GM12878 (cell line): ENCODE measurements at places on chromosomes 5 and 9. TPM values are rescaled to one million over a fixed set of nuclear protein-coding genes. Genes with fewer than 3 reads are reported as not detected.

OMD gene
- not detected in 2 replicates for total RNA-seq

IFNA7 gene
- not detected in 2 replicates for total RNA-seq

PAEP gene
- not detected in 2 replicates for total RNA-seq

NME5 gene
- not detected in 2 replicates for total RNA-seq

DAB2IP gene
- 0.19 and 0.38 TPM in 2 replicates for total RNA-seq

PCDHB11 gene
- not detected in 2 replicates for total RNA-seq

FOXD4L3 gene
- total RNA-seq: 0.11 TPM in 1 of 2 replicates, not detected in the other

SGCD gene
- not detected in 2 replicates for total RNA-seq

KIAA0825 gene
- total RNA-seq: 1.2 and 1.3 TPM in 2 replicates

C1QTNF3 gene
- total RNA-seq: 1.1 TPM in 2 replicates

SPINK7 gene
- total RNA-seq: not detected in 2 replicates

GRCh38 chr5:170310256-170310926 lies 12.8 kb upstream of the LCP2 start:
- peaks cover 15% of the 10 kb centered on the region for H3K4me1 ChIP-seq
- H3K36me3 ChIP-seq: no peaks in the 10 kb centered on the region
- no peak for DNase-seq
- no peaks in the 10 kb centered on the region for H3K27me3 ChIP-seq
- no peak overlapping the region for H3K4me3 ChIP-seq
- H3K27ac ChIP-seq: no peak overlapping the region

- no peak for DNase-seq
- H3K27me3 ChIP-seq: no peaks in the 10 kb centered on the region
- H3K27ac ChIP-seq: no peak overlapping the region
- no peaks in the 10 kb centered on the region for H3K4me1 ChIP-seq
- H3K4me3 ChIP-seq: no peak overlapping the region
Measured at GRCh38 chr5:158464383-158464782, 605.4 kb upstream of the CLINT1 start.

GRCh38 chr9:125361837-125362531 lies 100.4 kb downstream of the GAPVD1 start:
- no peak overlapping the region for H3K27ac ChIP-seq
- no peaks in the 10 kb centered on the region; the same call in 1 of the 2 replicates for H3K4me1 ChIP-seq
- peaks cover 6% of the 10 kb centered on the region for H3K36me3 ChIP-seq
- no peaks in the 10 kb centered on the region for H3K27me3 ChIP-seq
- no peak overlapping the region for H3K4me3 ChIP-seq
- no peak for DNase-seq

DNA sequence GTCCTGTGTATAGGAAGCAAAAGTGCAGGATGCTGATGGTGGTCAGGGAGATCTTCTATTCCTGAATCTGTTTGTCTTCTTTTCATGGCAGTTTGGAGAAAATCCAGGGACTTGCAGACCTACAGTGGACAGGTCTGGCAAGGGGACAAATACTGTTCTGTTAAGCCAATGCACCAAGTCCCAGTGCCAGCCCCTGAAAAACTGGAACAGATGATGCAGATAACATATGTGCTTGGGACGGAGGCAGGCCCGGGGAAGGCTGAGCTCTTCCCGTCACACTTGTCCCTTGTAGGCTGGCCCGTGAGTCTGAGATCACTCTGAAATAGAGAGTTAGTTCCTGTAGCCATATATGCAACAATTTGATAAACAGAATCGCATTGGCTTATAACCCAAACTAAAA lies 265.7 kb downstream of the MTRR start:
- no peak for DNase-seq
- no peaks in the 10 kb centered on the region for H3K4me1 ChIP-seq
- no peaks in the 10 kb centered on the region for H3K27me3 ChIP-seq
- no peak overlapping the region for H3K27ac ChIP-seq

DNA sequence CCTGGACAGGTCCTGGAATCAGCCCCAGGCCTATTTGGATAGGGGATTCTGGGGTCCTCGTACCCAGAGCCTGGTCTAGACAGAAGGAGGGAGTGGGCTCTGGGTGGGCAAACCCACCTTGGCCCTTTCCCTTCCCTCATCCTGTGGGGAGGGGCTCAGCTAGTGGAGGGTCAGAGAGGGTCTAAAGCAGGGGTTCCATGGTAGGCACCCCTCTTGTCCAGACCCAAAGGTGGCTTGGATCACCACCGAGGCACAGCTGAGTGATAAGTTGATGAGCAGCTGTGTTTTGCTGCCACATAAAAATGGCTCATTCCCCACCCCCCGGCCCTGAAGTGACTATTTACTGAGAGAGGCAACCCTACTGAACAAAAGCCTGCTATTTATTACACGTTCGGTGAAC lies 53.8 kb upstream of the KCNMB1 start:
- no peaks in the 10 kb centered on the region for H3K27me3 ChIP-seq
- DNase-seq: no peak
- no peaks in the 10 kb centered on the region for H3K36me3 ChIP-seq
- H3K4me1 ChIP-seq: no peaks in the 10 kb centered on the region
- no peak overlapping the region for H3K4me3 ChIP-seq
- H3K27ac ChIP-seq: no peak overlapping the region

DNA sequence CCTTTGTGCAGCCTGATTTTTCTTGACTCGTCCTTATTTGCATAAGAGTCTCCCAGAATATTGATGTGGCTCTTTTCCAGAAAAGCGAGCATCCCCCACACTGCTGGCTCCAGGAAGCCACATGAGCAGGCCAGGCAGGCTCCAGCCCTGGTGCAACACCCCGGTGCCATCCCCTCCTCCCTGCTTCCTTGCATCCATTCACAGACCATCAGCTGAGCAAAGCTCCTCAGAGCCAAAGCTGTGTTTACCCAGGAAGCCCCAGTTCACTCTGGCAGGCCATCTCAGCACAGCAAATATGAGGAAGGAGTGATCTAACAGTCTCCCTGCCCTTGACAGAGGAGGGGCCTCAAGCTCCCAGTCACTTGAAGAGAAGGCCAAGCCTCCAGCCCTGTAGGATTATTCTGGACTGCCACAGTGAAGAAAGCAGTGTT lies 34.4 kb downstream of the INSYN2B start:
- H3K4me3 ChIP-seq: no peak overlapping the region
- H3K27me3 ChIP-seq: no peaks in the 10 kb centered on the region
- DNase-seq: no peak
- H3K27ac ChIP-seq: no peak overlapping the region
- H3K36me3 ChIP-seq: peaks cover 12% of the 10 kb centered on the region

DNA sequence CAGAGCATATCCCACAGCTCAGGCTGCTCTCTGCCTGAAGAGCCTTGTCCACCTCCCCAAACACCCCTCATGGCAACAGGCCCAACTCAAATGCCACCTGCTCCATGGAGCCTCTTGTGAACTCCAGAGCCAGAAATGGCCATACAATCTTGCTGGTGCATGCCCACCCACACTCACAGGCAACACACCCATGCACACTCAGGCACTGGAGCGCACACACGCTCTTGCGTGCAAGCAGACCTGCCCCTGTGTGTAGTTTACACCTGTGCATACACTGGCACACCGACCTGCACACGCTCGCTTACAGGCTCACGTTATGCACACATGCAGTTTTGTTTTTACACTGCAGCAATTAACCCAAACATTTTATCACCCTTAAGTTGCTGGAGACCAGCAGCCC lies 40.0 kb downstream of the HRH2 start:
- no peaks in the 10 kb centered on the region for H3K36me3 ChIP-seq
- H3K27me3 ChIP-seq: no peaks in the 10 kb centered on the region; the same call in 1 of the 2 replicates
- H3K4me3 ChIP-seq: no peak overlapping the region
- H3K27ac ChIP-seq: no peak overlapping the region
- H3K4me1 ChIP-seq: no peaks in the 10 kb centered on the region
- DNase-seq: no peak

DNA sequence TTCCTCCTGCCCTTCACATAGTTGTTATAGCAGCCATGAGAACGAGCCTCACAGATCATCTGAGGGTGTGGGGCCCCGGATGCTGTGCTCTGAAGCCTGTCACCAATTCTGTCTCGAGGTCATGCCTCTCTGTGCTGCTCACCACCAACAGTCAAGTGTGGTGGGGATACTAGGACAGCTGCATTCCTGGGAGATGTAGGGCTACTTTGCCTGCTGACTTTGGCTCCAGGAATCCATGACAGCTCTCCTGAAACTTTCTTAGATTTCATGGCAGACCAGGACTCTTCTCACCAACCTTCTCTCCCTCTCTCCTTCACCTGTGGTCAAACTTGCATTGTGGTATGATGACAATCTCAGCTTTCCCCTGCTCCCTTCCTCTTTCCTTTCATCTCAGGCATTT lies 395.9 kb downstream of the PSAT1 start:
- no peak overlapping the region for H3K27ac ChIP-seq
- DNase-seq: no peak
- H3K36me3 ChIP-seq: no peaks in the 10 kb centered on the region
- H3K4me3 ChIP-seq: no peak overlapping the region
- H3K27me3 ChIP-seq: no peaks in the 10 kb centered on the region
- H3K4me1 ChIP-seq: no peaks in the 10 kb centered on the region

- no peaks in the 10 kb centered on the region for H3K27me3 ChIP-seq
- no peaks in the 10 kb centered on the region for H3K4me1 ChIP-seq
- no peak overlapping the region for H3K27ac ChIP-seq
- no peak overlapping the region for H3K4me3 ChIP-seq
- H3K36me3 ChIP-seq: no peaks in the 10 kb centered on the region
Measured at GRCh38 chr5:29252390-29252789, 1941.1 kb upstream of the CDH6 start.

DNA sequence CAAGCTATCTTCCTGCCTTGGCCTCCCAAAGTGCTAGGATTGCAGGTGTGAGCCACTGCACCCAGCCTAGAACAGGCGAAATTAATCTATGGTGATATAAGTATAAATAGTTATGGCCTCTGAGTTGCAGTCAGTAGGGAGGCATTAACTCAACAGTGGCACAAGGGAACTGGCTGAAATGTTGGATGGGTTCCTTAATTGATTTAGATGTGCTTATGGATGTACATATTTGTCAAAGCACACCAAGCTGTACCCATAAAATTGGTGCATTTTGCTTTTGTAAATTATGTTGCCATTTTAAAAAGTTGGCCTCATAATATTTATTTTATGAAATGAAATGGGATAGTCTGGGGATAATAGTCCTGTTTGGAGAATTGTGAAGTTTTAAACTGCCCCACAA lies 36.8 kb upstream of the GLIPR2 start:
- H3K27ac ChIP-seq: no peak overlapping the region
- H3K4me3 ChIP-seq: no peak overlapping the region
- H3K27me3 ChIP-seq: no peaks in the 10 kb centered on the region; the same call in 1 of the 2 replicates
- no peaks in the 10 kb centered on the region for H3K36me3 ChIP-seq
- no peak for DNase-seq
- H3K4me1 ChIP-seq: no peaks in the 10 kb centered on the region

- H3K27me3 ChIP-seq: no peaks in the 10 kb centered on the region
- peak; percentile 1 for DNase-seq
- no peaks in the 10 kb centered on the region for H3K36me3 ChIP-seq
- no peak overlapping the region for H3K27ac ChIP-seq
- no peak overlapping the region for H3K4me3 ChIP-seq
Measured at GRCh38 chr9:73640971-73641370, 489.3 kb downstream of the ANXA1 start.

DNA sequence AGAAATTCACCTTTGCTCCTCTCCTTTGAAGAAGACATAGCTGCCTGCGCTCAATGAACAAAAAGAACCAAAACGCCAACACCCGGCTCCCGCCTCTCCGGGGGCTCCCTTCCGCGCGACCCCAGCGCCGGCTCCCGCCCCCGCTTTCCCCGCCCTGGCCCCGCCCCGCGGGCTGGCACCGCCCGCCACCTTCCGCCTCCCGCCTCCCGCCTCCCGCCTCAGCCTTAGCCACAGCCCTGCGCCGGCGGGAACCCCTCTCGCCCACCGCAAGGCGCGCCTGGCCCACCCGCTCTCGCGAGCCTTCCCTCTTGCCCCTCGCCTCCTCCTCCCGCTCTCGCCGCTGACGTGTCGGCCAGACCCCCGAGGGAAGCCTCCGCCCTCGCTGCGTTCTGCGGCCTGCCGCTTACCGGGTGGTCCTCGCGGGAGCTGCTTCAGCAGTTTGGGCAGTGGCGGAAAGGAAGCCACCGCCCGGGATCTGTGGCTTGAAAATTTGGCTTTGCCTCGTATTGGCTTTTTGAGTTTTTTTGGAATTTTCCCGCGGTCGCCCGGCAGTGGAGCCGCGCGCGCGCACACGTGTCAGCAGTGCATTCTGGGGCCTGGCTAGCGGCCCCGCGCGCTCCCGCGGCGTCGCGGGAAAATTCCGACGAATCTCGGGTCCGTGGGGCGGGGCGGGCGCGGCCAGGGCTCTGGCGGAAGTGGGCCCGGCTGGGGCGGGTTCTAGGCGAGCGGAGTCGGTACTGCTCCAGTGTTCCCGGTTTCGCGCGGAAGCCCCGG lies at the start of gene FANCC:
FANCC (minus strand) TSS at position 591 of the 774 bp plus-strand sequence. CDS start 68,418 bp downstream, outside the sequence.
- peak within 1 kb of the TSS; percentile 91 for H3K4me3 ChIP-seq
- peaks cover 2% of the 10 kb centered on the region for H3K4me1 ChIP-seq
- H3K36me3 ChIP-seq: no peaks in the 10 kb centered on the region
- H3K27ac ChIP-seq: peak within 1 kb of the TSS; percentile 90

GRCh38 chr9:13857521-13857920 lies 456.4 kb downstream of the NFIB start:
- H3K36me3 ChIP-seq: no peaks in the 10 kb centered on the region
- H3K4me1 ChIP-seq: no peaks in the 10 kb centered on the region
- no peaks in the 10 kb centered on the region for H3K27me3 ChIP-seq
- no peak for DNase-seq
- H3K4me3 ChIP-seq: no peak overlapping the region
- no peak overlapping the region for H3K27ac ChIP-seq

- no peaks in the 10 kb centered on the region for H3K27me3 ChIP-seq
- H3K4me3 ChIP-seq: no peak overlapping the region
- H3K4me1 ChIP-seq: no peaks in the 10 kb centered on the region
- H3K27ac ChIP-seq: no peak overlapping the region
- no peaks in the 10 kb centered on the region for H3K36me3 ChIP-seq
Measured at GRCh38 chr5:11130131-11130530, 369.1 kb upstream of the DAP start.

DNA sequence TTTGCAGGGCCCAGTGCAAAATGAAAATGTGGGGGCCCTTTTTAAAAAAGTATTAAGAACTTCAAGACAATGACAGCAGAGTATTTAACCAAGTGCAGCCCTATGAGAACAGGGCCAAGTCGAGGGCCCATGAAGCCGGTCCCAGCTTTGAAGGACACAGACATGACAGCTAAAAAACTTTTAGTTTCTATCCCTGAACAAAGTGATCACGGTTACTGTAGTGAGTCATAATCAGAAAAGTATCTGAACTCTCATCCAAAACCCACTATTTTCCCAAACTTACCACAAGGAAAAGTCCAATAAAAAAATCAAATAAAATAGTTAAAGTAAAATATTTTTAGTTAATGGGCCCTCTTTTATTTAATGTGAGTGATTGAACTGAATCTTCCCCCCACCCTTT lies 126.0 kb downstream of the MEF2C start:
- peaks cover 69% of the 10 kb centered on the region for H3K36me3 ChIP-seq
- DNase-seq: no peak
- H3K27ac ChIP-seq: no peak overlapping the region
- peaks cover 4% of the 10 kb centered on the region; the same call in 1 of the 2 replicates for H3K4me1 ChIP-seq
